ENCODE measurements at places on chromosomes 4 and X.

- DNase-seq, result no peak
These were observed 35.7 kb upstream of the FAM241A start for GRCh38 chr4:112109360-112110058.

- DNase-seq, result no peak
These were observed 349.1 kb downstream of the PCDH10 start for GRCh38 chr4:133498149-133498548.

DNA sequence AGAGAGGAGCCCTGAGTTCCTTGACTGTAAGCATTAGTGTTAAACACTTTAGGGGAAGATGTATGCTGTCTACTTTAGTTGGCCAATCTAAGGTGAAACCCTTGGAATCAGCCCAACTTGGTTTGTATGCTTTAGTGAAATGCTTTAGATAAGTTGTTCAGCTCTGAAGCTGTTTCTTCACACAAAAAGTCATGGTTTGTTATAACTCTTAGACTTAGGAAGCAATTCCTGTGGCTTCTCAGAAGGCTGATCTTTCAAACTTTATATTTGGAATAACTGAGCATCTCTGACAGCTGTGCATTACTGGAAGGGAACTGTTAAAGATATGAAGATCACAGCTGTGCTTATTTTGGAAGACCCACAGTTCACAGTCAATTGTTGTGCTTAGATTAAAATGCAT, 714.1 kb downstream of the FAT4 start:
- DNase-seq, result no peak

DNA sequence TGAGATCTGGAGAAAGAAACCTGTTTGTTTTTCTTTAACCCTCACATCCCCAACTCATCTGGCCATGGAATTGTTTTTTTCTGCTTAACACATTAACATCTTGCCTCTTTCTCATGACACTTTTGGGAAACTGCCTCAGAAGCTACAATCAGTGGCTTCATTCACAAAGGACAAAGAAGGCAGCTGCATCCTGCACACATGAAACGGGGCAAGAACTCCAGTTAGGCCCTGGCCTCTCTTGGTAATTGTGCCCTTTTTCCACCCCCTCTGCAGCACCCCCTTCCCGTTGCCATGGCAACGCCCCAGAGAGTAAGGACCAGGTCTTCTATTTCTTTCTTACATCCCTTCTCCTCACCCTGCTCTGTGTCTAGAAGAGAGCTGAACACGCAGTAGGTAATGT, 103.4 kb downstream of the PDGFRA start:
- no peak for DNase-seq

GRCh38 chr4:38711066-38711465, 47.1 kb downstream of the KLF3 start:
- no peak for DNase-seq

DNA sequence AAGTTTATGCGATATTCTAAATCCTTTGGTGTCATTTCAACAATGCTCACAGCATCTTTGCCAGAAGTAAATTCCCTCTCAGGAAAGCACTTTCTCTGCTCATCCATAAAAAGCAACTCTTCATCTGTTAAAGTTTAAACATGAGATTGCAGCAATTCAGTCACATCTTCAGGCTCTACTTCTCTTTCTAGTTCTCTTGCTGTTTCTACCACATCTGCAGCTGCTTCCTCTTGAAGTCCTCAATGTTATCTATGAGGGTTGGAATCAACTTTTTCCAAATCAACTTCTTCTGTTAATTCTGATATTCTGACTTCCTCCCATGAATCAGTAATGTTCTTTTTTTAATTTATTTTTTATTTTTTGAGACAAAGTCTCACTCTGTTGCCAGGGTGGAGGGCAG, 100.9 kb downstream of the LCORL start:
- no peak for DNase-seq

DNA sequence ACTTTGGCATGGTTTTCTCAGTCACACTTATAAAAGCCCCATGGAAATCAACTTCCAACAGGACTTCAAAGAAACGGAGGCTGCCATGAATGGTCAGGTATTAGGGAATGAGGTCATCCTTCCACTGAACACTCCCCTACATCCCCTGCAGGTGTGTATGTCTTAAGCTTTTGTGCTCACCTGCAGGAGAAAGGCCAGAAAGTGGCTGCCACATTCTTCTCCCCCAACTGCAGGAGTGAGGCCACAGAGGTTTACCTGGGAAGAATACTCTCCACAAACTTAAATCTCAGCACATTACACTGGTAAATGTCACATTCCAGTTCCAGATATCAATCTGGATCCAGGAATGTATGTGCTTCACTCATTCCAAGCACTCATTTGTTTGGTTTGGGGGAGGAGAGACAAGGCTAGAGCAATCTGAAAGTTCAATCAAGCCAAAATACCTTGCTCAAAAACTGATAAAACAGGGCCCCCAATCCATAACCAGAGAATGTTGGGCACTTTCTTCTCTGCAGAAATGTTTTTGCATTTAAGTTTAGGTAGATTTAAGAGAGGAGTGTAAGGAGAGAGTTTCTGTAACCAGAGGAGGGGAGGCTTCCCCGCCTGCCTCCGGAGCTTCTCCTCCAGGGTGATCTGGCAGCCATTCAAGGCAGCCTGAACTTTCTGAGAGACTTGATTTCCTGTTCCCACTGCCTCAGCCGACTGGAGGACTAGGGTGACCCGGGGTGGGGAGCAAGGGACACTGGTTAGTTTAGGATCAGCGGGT, 15.4 kb downstream of the FAM9C start:
- DNase-seq, result no peak

GRCh38 chr4:35246493-35246892, 997.8 kb downstream of the ARAP2 start:
- no peak for DNase-seq

GRCh38 chr4:161642708-161643107, 521.1 kb downstream of the FSTL5 start:
- DNase-seq, result no peak

DNA sequence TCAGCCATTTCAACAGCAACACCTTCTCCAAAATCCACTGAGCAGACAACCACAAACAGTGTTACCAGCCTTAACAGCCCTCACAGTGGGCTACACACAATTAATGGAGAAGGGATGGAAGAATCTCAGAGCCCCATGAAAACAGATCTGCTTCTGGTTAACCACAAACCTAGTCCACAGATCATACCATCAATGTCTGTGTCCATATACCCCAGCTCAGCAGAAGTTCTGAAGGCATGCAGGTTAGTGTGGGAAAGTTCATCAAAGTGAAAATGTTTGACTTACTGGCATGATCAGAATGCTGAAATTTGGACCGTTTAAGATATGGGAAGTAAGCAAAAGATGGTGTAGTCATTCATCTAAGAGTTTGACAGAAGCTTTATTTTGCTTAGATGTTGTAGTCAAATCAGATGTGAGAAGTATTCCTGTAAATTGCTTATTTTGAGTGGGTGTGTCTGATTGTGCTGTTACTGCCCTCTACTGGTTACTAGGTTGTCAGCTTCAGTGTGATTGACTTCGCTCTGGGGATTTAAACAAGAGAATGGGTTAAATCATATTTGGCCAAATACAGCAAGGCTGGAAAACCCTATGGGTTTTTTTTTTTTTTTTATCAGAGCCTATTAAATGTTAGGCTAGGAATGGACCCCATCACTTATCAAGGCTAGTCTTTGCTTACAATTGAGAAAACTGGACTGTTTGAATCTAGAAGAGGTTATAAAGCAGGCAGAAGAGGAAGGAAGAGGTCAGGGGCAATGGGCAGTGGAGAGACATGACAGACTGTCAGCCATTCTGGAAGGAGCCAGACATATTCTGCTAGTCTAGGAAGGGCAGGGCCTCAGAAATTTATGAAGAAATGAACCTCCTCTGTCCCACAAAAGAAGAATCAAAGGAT, 130.3 kb downstream of the DIPK2B start:
- no peak for DNase-seq

DNA sequence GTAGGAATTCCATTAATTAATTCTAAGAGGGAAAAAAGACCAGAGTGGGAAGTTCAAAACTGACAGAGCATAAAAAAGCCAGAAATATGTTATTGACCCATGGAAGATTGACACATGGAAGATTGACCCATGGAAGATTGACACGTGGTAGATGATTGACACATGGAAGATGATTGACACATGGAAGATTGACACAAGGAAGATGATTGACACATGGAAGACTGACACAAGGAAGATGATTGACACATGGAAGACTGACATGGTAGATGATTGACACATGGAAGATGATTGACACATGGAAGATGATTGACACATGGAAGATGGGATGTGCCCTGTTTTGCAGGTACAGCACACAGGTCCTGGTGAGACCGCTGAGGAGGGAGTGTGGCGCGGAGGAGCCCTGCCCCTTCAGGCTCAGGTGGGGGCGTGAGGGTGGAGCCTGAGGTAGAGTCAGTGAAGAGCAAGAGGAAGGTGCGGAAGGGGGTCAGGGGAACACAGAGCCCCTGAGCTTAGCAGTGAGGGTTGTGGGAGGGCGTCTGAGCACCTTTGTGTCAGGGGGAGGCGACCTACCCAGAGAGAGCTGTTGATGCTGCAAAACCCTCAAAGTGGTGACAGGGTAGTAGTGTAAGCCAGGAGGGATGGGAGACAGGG, 15.8 kb upstream of the PDE6B start:
- DNase-seq, result no peak

DNA sequence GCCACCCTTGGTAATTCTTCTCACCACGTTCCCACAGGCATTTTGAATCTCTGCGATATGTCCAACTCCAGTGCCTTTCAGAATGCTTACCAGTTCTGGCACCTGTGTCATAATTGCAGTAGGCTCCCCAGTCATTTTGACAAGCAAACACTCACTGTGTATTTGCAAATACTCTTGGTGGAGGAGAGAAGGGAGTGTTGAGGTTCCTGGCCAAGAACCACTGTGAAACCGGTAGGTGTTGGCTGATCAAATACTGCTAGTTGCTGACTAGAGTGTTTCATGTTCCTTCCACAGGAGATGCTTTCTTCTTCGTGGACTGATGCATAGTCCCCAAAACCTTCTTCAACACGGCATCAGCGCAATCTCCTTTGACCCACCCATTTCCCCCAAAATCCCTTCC, 16.0 kb upstream of the NLGN4X start:
- DNase-seq, result no peak

DNA sequence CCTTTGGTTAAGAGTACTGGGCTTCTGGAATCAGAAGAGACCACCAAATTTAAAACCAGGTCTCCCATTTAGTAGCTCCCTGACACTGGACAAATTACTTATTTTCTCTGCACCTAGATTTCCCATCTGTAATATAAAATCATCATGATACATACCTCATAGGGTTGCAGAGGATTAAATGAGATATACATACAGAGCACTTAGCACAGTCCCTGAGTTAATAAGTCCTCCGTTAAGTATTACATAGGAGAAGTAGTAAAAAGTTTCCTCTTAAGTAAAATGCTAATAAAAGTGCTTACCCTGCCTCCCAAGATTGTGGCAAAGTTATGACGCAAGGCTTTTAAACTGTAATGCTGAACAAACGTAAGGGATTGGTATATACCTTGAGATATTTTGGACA, 539 bp upstream of the CHIC1 start:
- DNase-seq, result no peak

GRCh38 chrX:497186-498014, 110.7 kb upstream of the PPP2R3B start:
- no peak for DNase-seq

- DNase-seq, result no peak
These were observed 34.1 kb upstream of the TNIP3 start for GRCh38 chr4:121198251-121198650.

- DNase-seq, result no peak
These were observed 213.0 kb upstream of the FAT4 start for GRCh38 chr4:125101719-125102118.

GRCh38 chr4:109872950-109873656, 25.2 kb downstream of the LRIT3 start:
- DNase-seq, result no peak

DNA sequence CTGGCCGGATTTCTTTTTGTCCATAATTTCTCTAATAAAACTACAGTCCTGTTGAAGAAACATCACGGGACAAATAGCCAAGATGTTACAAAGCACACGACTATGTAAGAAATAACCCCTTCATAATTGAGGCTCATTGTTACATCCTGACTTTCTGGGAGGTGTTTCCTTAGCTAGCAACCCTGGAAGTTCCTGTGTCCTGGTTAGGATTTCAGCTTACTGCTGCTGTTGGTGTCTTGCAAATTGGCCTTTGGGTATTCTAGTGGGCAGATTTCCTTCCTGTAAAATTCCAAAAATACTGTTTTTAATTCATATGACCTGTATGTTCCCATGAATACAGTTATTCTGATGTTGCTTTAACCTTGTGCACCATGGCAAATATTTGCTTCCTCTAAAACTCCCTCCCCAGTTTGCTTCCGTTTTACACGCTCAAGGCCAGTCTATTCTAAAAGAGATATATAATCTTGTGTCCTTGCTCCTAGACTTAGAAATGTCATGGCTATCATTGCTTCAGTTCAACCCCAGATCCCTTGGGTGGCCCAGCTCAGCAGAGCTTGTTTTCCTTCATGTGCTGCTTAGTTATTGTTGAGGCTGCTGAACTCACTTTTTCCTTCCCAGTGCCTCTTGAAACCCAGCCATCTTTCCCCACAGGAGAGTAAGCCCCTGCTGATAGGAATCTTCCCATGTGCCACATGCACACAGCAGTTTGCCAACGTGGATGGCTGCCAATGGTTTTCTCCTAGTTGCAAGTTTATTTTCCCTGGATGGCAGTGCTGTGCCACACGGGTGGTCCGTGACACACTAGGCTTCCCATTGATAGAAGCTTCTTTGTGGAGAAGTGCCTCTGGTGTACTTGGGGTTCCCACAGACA, 75.8 kb downstream of the TSPAN7 start:
- DNase-seq, result no peak

All from stimulated activated CD4-positive, alpha-beta T cell treated with anti-CD3 and anti-CD28 coated beads, TNF-alpha, amount 100 ng/mL, for 1 hour (primary cell).